Ascending aorta (tissue), 2 donors: ENCODE measurements at places on chromosomes 16 and 17. TPM values are rescaled to one million over a fixed set of nuclear protein-coding genes. Genes with fewer than 3 reads are reported as not detected.
A peak's percentile ranks its signal among the peaks of the same experiment; 100 is the strongest.

DNA sequence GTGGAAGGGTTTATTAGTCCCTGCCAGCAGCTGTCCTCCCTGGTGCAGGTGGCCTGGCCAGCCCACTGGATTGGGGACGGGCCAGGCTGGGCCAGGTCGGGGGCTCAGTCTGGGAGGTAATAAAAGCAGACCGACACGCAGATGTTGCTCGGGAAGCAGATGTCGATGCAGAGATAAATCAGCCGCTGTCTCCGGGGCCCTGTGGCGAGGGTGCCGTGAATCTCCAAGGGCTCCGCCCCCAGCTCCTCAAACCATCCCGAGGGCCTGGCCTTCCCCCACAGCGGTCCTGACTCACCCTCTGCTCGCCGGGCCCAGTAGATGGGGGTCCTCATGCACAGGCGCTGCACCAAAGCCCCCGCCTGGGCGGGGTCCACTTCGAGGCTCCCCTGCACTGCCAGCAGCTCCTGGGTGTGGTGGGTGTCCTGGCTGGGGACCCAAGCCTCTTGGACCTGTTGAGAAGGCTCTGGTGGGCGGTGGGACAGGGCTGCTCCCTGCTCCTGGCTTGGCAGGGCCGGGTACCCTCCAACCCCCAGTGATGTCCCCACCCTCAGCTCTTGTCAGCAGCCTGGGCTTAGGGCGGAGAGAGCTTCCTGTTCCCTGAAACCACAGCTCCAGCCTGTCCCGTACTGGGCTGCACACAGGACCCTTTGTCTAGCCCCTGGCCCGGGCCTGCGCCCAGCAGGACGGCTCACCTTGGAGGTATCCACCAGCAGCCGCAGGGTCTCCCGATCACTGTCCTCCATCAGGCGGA, 1.2 kb downstream of the BRICD5 start:
- DNase-seq = no peak

Gene LHX1
- not detected for total RNA-seq

GRCh38 chr17:18039535-18040260, 490 bp downstream of the GID4 start:
- DNase-seq = no peak

Gene NPIPB13
- total RNA-seq = 1.3 TPM

- no peak for DNase-seq
Measured at GRCh38 chr17:49445591-49445990, 30.9 kb upstream of the PHB1 start.

GRCh38 chr17:83179374-83179773, 100.0 kb downstream of the METRNL start:
- peak; percentile 57 for DNase-seq

GRCh38 chr16:50878966-50879615, 137.2 kb downstream of the CYLD start:
- no peak for DNase-seq

GRCh38 chr16:2979669-2980226, 498 bp downstream of the PKMYT1 start:
- no peak for DNase-seq

- DNase-seq = peak; percentile 34
Measured at GRCh38 chr17:57440522-57441269, 184.4 kb downstream of the MSI2 start.

GRCh38 chr17:6503641-6504195, 52.6 kb downstream of the PITPNM3 start:
- no peak for DNase-seq

GRCh38 chr16:80230328-80231120, 310.3 kb upstream of the DYNLRB2 start:
- DNase-seq = no peak
